Right hindlimb (tissue), 1 donor: ENCODE measurements at places on chromosomes 3 and 15.

DNA sequence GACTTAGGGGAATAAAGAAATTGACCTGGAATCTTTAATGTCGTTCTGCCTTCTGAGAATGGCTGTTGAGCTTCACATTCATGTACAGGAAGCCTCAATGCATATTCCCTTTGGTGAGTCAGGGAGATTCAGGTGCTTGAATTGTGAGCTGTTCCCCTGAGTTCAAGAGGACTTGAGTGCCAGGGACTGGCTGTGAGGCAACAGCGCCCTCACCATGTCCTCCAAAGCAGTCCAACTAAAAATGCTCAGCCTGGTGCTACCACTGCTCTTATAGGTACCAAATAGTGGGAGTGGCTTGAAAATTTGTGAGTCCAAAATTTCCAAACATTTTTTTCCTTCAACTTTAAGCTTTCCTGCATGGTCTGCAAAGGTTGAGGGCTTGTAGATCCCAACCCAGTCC, 54.1 kb downstream of the LEO1 start:
- DNase-seq: no peak

DNA sequence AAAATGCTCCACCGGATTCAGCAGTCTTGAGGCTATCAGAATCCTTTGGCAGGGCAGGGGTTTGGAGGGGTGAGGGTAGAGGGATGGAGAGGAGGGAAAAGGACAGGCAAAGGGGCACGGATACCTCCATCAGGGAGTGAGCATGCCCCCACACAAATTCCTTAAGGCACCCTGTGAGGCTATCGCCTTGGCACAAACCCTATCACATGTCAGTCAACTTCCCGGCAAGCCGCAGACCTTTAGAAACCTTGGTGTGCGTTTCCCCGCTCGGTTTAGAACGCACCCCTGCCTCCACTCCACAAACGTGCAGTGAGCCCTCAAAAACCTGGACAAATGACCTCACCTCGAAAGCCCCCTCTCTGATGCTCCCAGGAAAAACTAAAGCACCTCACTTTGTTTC, 422 bp upstream of the SETMAR start:
- peak; percentile 21 for DNase-seq

DNA sequence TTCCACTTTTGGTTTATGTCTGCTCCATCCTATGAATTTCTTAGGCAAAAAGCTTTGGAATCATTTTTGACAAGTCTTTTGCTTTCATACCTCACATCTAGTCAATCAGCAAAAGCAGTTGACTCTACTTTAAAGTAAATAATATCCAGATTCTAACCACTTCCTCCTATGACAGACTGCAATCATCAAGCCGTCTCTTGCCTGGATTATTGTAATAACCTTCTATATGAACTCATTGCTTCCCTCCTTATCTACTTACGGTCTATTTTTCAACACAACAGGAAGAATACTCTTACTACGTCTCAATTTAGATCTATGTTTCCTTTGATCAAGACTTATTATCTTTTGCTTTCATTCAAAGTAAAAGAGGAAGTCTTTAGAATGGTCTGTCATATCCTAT, 20.7 kb downstream of the CLDN1 start:
- DNase-seq: no peak

- DNase-seq: no peak
Measured at GRCh38 chr3:183631715-183632114, 3.7 kb upstream of the KLHL24 start.

DNA sequence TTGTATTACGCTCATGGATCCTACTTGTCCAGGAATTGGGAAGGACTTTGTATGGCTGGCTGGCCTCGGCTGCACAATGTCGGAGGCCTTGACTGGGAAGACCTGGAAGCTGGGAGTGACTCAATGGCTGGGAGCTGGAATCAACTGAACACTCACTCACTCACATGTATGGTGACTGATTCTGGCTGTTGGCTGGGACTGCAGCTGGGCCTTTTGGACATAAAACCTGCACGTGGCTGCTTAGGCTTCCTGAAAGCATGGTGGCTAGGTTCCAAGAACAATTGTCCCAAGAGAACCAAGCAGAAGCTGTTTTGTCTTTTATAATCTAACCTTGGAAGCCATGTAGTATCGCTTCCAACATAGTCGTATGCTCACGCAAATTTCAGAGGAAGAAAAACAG, 38.0 kb upstream of the CMTM8 start:
- peak; percentile 77 for DNase-seq

- no peak for DNase-seq
Measured at GRCh38 chr3:112095731-112096130, 9.5 kb downstream of the C3orf52 start.

DNA sequence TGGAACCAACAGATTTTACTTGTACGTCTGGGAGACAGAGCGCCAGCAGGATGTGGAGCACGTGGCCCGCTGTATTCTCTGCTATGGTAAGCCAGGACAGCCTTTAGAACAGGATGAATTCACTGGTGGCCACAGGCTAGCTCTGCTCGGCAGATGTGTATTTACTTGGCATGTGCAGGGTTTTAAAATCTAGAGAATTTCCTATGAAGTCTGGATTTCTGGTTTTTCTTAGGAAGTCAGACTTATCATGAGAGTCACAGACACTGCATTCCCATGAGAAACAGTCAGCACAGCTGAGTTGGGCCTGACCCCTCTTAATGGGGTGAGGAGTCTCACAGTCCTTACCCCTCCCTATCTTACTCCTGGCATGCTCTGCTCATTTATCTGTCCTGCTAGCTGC, 84.6 kb upstream of the COL6A5 start:
- DNase-seq: peak; percentile 79

- no peak for DNase-seq
Measured at GRCh38 chr3:192629429-192629828, 97.9 kb downstream of the FGF12 start.

GRCh38 chr3:127304121-127304744, 16.4 kb upstream of the PRR20G start:
- no peak for DNase-seq

- no peak for DNase-seq
Measured at GRCh38 chr3:7669641-7670040, 808.7 kb downstream of the GRM7 start.

DNA sequence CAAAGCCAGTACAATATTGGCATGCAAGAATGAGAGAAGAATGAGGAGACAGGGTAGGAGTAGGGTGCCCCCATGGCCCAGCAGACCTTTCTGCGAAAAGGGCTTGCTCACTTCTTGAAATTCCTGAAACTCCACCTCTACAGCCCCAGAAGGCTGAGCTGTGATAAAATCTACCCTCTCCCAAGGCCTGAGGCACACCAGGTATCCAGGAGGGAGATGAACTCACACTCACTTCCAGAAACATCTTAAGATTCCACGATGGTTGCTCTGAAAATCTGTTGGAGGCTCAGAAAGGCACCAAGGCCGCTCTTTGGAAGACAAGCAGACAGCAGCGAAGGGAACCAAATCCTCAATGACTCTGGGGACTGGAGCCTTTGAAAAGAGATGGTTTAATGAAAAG, 297.5 kb downstream of the UACA start:
- no peak for DNase-seq

DNA sequence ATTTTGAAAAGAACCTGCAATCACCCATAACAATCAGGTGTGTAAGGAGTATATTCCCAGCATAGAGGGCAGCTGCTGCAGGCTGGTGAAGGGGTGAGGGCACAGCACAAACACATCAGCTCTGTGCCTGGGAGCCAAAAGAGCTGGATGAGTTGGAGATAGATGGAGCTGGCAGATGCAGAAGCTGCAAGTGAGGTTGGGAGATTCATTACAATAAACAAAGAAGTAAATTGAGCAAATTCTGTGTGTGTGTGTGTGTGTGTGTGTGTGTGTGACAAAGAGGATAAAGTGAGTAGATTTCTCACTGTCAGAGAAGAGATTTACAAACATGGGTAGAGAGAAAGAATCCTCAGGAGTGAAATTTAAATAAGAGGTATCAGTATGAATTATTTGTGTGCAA, 994.7 kb downstream of the EPHA3 start:
- DNase-seq: no peak

DNA sequence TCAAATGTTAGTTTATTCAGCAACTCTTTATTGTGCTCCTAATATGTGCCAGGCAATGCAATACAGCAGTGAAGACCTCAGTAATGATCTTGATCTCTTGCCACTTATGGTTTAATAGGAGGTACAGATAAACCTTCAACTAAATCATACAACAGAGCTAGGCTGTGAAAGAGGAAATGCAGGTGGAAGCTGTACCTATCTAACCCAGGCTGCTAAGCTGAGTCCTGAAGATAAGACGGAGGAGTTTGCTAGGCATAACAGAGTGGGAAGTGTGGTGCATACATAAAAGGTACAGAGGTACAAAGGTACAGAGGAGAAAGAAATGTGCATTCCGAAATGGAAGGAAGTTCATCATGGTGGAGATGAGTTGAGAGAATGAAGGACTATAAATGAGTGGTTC, 35.0 kb downstream of the KBTBD8 start:
- DNase-seq: no peak

GRCh38 chr3:127391436-127392155, 103.8 kb upstream of the PRR20G start:
- no peak for DNase-seq

GRCh38 chr3:184085389-184085852, 11.4 kb upstream of the HTR3E start:
- DNase-seq: no peak

DNA sequence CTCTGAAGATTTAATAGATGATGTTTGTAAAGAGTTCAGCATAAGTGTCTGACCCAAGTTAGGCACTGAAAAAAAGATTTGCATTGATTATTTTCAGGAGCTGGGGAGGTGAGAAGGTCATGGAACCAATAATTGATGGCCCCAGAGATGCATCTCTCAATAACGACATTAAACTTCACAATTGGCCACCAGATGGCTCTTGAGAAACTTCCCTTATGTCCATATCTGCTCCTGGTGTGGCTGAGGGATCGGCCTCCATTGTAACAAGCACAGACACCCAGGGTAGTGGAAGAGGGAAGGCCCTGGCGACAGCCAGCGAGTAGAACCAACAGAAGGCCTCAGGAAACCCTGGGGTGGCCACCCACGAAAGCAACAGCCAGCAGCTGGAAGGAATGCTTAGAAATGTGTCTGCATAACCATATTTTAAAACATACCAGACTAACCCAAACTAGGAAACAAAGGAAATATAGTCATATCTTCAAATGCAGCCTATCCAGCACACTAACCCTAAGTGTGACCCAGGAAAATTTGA, 536.7 kb downstream of the SOX2 start:
- no peak for DNase-seq

GRCh38 chr3:13501521-13501920, 21.4 kb downstream of the HDAC11 start:
- DNase-seq: no peak

- DNase-seq: no peak
Measured at GRCh38 chr3:176937541-176937940, 259.7 kb downstream of the TBL1XR1 start.

- DNase-seq: peak; percentile 77
Measured at GRCh38 chr3:8733332-8734094, at the start of gene CAV3. Gene CAV3 (plus strand): TSS chr3:8733802. CDS start chr3:8733877, 75 bp downstream.

GRCh38 chr15:71773206-71773859, 37.0 kb upstream of the NR2E3 start:
- DNase-seq: no peak

GRCh38 chr3:50873376-50874157, 198.8 kb downstream of the DOCK3 start:
- DNase-seq: no peak

DNA sequence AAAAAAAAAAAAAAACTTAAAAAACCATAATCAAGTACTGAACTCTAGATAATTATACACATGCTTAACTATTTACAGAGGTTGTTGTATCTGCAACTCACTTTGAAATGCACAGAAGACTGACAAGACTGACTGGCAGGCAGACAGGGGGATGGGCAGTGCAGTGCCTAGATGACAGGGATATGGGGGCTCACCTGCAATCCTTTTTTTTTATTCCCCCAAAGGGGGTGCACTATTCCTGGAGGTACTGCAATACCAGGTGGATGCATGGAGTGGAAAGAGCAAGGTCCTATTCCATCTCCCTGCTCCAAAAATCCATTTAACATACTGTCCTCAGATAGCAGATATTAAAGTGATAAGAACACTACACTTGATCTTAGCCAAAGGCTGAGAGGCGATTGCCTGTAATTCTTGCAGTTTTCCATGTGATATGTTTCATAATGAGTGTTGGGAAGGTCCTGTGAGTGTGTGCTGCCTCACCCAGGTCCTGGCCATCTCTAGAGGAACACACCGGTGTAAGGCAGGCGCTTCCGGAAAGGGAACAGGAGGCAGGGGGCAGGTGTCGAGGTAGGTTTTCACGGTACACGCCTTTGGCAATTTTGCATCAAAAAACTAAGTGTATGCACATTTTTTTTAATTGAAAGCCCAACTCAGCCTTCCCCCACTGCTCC, 22.7 kb downstream of the SEC61A1 start:
- no peak for DNase-seq

- DNase-seq: no peak
Measured at GRCh38 chr3:146454796-146455195, 14.6 kb downstream of the PLSCR2 start.

DNA sequence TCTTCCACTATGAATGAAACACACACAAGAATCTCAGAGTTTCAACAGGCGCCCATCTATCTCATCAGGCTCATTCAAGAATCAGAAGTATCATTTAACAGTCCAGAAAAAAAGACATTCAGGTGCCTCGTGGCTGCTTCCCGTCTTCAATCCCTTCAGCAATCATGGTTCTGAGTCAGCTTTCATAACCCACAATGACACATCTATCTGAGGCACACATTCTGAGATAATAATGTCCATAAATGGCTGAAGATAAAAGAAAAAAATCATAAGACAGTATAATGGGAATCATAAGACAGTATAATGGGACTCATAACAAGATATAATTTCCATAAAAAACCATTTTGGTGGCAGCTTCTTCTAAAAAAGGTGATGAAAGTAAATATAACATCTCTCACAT, 52.4 kb downstream of the TNIK start:
- no peak for DNase-seq

GRCh38 chr3:194431554-194431953, 32.5 kb upstream of the GP5 start:
- no peak for DNase-seq

GRCh38 chr15:35088329-35088728, 3.2 kb upstream of the NANOGP8 start:
- DNase-seq: no peak

DNA sequence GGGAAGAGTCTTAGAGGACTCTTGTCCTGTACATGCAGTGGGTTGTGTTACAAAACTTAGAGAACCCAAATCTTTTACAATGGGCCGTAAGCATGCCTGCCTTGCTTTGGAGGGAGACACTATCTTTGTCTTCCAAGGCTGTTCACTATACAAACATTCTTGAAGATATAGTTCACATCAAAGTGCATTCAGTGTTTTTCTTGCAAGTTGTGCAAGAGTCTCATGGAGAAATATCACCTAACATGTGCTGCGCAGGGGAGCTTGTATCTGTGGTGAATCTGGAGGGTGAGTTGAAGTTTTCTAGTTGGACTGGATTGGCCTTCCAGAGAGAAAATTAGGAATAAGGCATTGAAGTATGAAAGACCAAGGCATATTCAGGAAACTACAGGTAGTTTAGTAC, 7.8 kb upstream of the PRTG start:
- DNase-seq: no peak

- DNase-seq: no peak
Measured at GRCh38 chr15:100695048-100695447, 92.7 kb downstream of the ASB7 start.
